Mesenteric fat pad (tissue), 1 donor: ENCODE measurements at places on chromosomes 1 and 21. TPM values are rescaled to one million over a fixed set of nuclear protein-coding genes. Genes with fewer than 3 reads are reported as not detected.

Gene CACNA1S
- total RNA-seq: not detected

Gene CDCA8
- total RNA-seq: 0.35 TPM

- DNase-seq: no peak
These were observed 442.9 kb downstream of the PTPRC start for GRCh38 chr1:199081739-199082138.

DNA sequence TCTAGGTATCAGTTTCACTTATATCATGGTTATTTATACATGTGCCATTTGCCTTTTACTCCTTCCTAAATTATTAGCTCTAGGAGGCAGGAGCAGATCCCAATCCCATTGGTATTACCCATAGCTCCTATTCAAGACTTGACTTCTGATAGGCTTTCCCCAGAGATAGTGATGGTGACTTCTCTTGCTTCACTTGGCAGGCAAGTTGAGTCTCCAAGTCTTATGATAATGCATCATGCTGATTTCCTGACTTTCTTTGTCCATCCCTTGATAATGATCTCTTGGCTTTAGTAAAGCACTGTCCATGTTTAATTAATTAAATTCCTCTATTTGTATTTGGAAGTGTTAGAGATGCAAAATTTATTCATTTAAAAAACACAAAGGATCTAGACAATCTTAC is 253.5 kb upstream of the ADAMTS5 start:
- DNase-seq: no peak

GRCh38 chr1:58592522-58593134 is 15.6 kb upstream of the TACSTD2 start:
- DNase-seq: no peak

- no peak for DNase-seq
These were observed 730 bp downstream of the NOS1AP start for GRCh38 chr1:162070094-162070748.
